ENCODE measurements at places on chromosomes 1 and 21.

DNA sequence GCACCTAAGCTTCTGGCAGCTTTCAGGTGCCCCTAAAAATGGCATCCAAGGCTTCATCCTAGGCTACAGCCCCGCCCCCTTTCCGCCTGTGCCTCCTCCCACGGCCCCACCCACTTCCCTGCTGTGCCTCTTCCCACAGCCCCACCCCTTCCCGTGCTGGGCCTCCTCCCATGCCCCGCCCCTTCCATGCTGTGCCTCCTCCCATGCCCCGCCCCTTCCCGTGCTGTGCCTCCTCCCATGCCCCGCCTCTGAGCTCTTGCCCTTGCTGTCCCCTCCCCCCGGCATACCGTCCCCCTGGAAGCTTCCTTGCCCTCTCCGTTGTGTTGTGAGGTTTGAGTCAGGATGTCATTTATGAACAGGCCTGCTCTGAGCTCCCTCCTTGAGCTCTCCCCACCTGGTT lies 228.5 kb upstream of the AJAP1 start:
- DNase-seq, result no peak

DNA sequence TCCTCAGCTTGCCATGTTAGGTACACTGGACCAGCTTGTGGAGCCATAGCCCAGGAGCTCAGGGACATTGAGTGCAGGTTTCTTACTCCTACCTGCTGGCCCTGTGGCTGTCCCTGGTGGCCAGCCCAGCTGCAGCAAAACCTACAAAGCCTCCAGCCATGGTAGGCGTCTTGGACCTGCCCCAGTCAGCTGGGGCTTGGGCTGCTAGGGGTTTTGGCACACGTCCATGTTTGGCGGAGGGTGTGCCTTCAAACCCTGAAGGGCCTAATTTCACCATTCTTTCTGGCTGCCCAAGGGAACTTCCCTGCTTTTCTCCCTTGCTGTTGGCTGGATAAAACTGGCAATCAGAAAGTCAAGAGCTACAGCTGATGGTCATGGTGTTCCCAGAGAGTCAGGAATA lies 25.4 kb downstream of the HMGCS2 start:
- DNase-seq, result no peak

GRCh38 chr1:175208773-175209492 lies 16.4 kb upstream of the KIAA0040 start:
- no peak for DNase-seq

- DNase-seq, result no peak
Observed at GRCh38 chr1:97385536-97386277, 535.1 kb downstream of the DPYD start.

GRCh38 chr1:44785501-44786137 lies 2.4 kb downstream of the BEST4 start:
- no peak for DNase-seq

GRCh38 chr1:228487336-228488124 lies at the start of gene RNF187:
TSS of gene RNF187 (plus strand) at chr1:228487382.
- DNase-seq, result no peak

- DNase-seq, result no peak
Observed at GRCh38 chr1:82800721-82801120, 1000.0 kb downstream of the ADGRL2 start.

- DNase-seq, result no peak
Observed at GRCh38 chr1:119462964-119463363, 44.0 kb upstream of the HSD3B1 start.

GRCh38 chr1:5903031-5903430 lies 89.2 kb downstream of the NPHP4 start:
- DNase-seq, result no peak

GRCh38 chr1:77940921-77941570 lies 37.8 kb downstream of the FUBP1 start:
- no peak for DNase-seq

DNA sequence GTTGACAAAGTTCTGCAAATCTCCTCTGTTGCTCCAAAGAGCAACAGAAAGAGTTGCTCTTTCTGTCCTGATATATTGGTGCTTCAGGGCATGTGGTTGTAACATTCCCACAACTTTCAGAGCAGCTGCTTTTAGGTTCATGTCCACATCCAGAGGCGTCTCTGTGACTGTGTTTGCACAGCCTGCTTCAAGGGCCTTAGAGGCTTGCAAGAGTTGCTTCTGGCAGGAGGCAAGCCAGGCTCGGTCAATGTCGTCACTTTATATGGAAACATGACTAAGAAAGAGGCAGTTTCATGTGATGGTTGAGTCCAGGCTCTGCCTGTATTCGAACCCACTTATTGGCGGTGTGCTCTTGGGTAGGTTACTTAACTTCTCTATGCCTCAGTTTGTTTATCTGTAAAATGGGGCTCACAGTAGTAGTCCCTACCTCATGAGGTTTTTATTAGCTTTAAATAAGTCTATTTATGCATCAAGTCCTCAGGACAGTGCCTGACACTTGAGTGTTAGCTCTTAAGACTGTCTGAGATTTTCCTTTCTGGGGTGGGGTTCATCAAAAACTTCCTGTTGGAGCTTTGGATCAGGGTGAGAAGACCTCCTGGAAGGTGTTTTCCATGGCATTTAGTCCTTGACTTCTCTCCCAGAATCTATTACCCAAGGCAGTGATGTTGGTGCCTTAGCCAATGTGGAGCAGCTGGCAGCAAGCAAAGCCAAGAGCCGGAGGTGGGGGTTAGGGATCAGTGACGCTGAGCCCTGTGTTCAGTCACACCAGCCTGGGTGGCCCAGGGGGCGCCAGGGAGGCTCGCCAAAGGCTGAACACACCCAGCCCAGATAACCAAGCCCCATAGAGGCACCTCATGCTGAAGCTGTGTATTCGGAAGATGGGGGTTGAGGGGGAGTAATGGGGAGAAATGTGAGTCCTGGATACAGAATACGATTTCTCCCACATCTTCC lies 18.9 kb downstream of the LHX4 start:
- DNase-seq, result no peak

- no peak for DNase-seq
Observed at GRCh38 chr1:164635059-164635802, 76.2 kb downstream of the PBX1 start.

DNA sequence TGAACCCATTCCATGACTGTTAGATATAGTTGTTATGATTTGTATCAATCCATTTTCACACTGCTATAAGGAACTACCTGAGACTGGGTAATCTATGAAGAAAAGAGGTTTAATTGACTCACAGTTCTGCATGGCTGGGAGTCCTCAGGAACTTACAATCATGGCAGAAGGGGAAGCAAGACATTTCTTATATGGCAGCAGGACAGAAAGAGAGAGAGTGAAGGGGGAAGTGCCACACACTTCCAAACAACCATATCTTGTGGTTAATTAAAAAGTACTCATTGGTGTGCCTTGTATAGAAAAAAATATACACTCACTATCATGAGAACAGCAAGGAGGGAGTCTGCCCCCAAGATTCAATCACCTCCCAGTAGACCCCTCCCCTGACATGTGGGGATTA lies 137.6 kb upstream of the NBPF11 start:
- DNase-seq, result no peak

GRCh38 chr1:168939947-168940223 lies 166.6 kb upstream of the ATP1B1 start:
- no peak for DNase-seq

- DNase-seq, result peak; percentile 97
Observed at GRCh38 chr1:21261551-21262292, 28.5 kb downstream of the ECE1 start.

- no peak for DNase-seq
Observed at GRCh38 chr1:42732126-42732680, 7.8 kb downstream of the CLDN19 start.

GRCh38 chr1:89191314-89191713 lies 7.4 kb downstream of the GBP4 start:
- no peak for DNase-seq
